Upper lobe of left lung (tissue), 6 donors: ENCODE measurements at places on chromosomes 6 and 20.

DNA sequence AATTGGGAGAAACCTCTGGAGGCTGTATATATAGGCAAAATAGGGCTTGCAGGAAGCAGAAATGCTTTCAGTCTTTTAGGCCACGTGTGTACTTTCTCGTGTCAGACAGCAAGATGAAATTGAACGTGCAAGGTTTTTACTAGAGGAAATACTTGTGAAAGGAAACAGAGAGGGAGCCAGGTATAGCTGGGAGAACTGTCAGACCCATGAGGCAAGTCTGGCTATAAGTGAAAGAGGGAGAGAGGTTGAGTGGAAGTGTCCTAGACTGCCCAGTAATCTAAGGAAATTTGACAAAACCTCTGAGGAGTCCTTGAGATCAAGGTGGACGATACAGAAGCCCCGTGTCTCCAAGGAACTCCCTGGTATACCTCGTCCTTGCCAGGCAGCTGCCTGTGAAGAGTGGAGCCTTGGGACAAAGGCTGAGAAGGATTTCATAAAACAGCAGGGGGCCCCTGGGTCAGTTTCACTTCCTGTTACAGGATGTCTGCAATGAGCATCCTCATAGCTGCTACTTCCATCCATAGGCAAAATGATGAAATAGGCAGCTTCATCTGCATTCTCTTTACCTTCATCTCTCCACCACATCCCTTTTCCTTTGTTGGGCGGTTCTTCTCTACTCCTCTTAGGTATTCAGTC is 114.4 kb upstream of the MAP3K7 start:
- DNase-seq = no peak

DNA sequence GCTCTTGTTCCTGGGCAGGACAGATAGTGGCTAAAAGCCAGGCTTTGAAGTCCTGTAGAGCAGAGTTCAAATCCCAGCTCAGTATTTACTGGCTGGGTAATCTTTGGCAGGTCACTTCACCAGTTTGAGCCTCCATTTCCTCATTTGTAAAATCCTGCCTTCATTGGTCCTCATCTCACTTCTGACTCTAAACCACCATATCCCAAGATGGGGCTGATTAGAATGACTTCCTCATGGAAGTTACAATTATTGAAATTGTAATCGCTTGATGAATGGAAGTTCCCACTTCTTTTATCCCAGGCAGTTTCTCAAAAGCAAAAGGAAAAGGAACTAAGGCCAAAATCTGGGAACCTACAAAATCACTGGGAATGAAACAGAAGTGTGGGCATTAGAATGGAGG is 35.9 kb upstream of the B4GALT5 start:
- no peak for DNase-seq

- DNase-seq = no peak
Observed at GRCh38 chr20:11901127-11901526, 16.6 kb upstream of the BTBD3 start.

- DNase-seq = no peak
Observed at GRCh38 chr6:110949679-110950285, 8.7 kb upstream of the GTF3C6 start.

DNA sequence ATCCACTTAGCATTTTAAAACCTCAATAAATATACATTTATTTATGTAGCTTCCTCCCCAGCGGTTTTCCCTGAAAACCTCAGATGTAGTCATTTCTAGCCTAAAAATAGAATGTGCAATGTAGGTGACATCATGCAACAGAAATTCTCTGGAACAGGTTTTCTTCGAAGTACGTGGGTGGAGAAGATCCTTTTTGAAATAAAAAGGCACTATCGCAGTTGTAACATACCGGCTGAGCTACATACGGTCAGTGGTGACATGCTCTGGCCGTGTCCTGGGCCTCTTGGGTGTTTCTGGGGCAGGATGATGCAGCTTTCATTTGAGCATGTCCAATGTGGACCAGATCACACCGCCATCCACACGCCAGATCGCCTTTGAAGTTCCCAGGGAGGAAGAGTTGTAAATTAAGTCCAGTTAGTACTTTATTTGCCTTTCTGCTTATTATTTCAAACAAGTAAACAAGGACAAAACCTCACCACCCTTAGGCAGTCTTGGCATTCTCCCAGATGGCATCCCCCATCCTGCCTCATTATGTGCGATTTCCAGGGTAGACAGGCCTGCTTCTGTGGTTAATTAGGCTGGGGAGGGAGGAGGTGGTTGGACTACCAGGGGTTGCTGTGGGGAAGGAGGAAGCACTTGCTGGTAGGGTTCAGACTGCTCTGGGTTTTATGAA is 109.5 kb upstream of the CLDN20 start:
- DNase-seq = no peak

DNA sequence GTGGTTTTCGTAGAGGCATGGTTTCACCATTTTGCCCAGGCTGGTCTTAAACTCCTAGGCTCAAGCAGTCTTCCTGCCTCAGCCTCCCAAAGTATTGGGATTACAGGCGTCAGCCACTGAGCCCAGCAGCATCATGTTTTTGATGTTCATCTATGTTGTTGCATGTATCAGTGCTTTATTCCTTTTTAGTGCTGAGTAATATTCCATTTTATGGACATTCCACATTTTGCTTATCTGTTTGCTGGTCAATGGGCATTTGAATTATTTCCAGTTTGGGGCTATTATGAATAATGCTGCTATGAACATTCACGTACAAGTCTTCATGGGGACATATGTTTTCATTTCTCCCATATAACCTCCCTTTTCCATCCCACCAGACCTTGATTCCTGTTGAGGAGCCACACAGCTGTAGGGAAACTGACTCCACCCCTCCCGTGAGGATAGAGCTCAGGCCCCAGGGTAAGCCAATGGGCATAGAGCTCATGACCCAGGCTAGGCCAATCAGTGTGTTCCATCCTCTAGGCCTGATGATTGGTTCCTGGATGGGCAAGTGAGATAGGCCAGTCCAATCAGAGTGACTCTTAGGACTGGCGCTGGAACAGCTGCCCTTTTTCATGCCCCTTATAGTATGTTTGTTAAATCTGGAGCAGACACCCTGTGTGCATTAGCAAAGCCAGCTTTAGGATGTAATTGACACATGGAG is 49.5 kb downstream of the DLGAP4 start:
- no peak for DNase-seq

- no peak for DNase-seq
Observed at GRCh38 chr6:139580592-139581484, 206.4 kb upstream of the CITED2 start.

GRCh38 chr6:41374618-41375590 is 39.5 kb downstream of the NCR2 start:
- DNase-seq = no peak

DNA sequence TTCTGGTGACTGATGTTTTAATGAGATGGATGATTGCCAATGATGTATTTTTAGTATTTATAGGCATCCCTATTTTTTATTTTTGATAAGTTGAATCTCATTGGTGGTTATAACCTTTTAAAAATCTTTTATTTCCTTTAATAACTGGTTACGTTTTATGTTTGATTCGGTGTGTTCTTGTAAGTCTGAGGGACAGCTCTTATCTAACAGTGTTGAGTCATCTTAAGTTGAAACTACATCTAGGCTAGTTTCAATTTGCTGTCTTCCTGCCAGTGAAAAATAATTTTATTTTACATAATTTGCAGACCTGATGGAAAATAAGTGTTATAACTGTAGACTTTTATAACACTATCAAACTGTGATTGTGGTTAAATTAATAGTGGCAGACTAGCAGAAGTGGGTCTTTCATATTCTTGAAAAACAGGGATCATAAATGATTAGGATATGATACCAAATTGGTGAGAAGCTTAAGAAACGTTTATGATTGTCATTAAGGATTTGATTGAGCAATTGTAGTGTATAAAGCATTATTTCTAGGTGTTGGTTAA is 4.6 kb downstream of the AFDN start:
- no peak for DNase-seq

DNA sequence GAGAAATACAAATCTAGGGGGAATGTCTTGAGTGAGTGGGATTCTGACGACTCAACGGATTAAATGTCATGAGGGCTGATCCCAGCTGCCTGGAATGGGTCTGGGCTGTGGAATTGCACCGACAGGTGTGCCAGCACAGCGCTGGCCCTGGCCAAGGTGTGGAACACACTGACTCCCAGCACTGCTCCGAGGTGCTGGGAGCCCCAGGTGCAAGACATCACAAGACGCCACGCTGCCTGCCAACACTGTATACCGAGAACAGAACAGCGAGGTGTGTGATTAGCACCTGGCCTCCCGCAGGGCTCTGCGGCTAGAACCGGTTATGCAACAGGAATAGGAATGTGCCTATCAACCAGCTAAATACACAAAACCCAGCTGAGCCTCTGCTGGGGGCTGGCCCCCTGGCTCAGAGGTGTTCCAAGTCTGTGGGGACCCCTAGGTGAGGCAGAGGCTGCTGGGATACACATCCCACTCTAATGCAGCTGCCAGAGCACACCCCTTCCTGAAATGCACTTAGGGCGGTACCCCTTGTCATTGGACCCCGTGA is 24.8 kb upstream of the APMAP start:
- peak; percentile 94 for DNase-seq

- DNase-seq = peak; percentile 82
Observed at GRCh38 chr20:21100578-21101452, 5.3 kb downstream of the LINC00237 start.

DNA sequence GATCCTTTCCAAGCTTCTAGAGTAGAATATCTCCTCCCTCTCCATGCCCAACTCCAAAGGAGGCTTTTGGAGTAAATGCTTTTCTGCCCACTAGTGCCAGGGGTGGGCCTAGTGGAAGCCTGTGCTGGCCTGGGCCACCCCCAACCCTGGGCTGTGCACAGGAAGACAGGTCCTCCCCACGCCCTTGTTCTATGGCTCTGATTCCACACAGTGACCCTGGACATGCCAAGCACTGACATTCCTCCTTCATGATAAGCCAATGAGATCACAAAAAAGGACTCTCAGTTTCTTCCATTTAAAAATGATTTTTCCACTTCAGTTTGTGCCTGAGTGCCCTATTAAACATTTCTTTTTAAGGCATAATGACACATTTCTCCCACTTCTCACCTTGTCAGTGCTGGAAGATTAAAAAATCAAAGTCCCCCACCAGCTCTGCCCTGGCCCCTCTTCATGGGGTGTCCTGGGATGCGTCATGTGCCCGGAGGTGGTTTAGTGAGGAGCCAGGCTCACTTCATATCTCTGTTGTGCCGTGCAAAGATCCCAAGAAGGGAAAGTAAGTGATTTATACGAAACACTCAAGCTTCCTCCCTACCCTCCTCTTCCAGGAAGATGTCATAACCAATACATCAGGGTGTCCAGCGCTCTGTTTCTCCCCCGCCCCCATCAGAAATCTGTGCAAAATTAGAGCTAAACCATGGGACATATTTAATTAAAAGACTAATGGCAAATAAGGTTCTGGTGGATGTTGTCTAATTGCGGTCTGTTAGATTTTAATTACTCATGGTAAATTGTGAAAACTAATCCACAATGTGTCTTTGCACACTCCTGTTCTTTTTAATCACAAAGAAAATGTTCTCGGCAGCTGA is 255.0 kb downstream of the NRN1 start:
- no peak for DNase-seq

DNA sequence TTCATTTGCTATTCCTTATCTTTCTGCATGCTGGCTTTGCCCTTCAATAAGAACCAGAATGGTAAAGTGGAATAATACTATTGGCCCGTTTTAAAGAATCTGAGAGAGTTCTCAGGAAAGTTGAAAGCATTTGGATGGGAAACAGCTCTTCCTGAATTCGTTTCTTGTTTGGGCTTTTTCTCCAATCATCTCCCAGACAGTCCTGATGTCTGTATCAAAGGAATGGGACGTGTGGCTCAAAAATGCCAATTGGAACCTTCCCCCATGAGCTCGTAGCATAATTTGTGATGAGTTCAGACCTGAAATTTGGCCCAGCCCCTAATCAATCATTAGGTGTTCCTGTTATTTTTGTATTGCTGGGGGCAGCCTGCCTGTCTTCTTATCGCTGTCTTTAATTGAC is 75.8 kb upstream of the BACH2 start:
- DNase-seq = no peak

GRCh38 chr20:25544734-25545133 is 40.6 kb downstream of the NINL start:
- no peak for DNase-seq

- DNase-seq = no peak
Observed at GRCh38 chr20:41247523-41248367, 69.8 kb downstream of the ZHX3 start.

DNA sequence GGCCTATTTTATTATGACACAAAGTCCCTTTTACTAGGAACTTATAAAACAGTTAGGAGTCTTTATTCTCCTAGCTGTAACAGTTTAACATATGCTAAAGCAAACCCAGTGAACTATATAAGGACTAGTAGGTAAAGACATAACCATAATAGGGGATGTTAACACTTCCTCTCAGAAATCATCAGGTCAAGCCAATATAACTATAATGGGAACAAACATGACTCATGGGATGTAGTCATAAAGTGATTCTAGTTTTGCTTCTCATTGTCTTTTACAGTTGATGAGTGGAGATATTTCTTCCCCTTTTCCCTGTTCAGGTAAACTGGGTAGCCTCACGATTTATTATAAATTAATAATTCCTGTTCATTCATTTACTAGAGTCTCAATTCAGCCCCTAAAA is 9.7 kb downstream of the PTCHD4 start:
- no peak for DNase-seq
